ENCODE measurements at places on chromosomes 16 and 17.
A peak's percentile ranks its signal among the peaks of the same experiment; 100 is the strongest.

GRCh38 chr17:42647778-42648177, 11.3 kb upstream of the TUBG2 start:
- DNase-seq = no peak

DNA sequence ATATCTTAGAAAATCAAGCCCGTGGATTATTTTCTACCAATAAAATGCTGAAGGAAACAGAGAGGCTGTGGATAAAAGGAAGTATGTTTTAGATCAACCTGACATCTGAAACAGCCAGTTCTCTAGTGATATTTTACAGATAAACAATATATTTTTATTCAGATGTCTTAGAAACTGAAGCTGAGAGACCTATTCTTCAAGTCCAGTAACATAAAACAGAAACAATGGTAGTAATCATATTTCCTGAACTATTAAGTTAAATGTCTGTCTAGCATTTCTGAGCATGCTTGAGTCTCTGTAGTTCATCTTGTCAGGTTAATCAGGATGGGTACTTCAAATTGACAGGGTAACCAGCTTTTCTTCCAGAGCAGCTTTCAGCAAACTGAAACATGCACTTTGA, 449.6 kb upstream of the TOM1L1 start:
- DNase-seq = no peak

- DNase-seq = peak; percentile 60
These were observed 65.3 kb downstream of the METRNL start for GRCh38 chr17:83144421-83145357.

- no peak for DNase-seq
These were observed 33.1 kb upstream of the RPTOR start for GRCh38 chr17:80511222-80512180.

GRCh38 chr17:74547264-74547663, 1.3 kb upstream of the CD300C start:
- DNase-seq = no peak

GRCh38 chr16:8623634-8624033, 2.1 kb downstream of the METTL22 start:
- DNase-seq = peak; percentile 7

DNA sequence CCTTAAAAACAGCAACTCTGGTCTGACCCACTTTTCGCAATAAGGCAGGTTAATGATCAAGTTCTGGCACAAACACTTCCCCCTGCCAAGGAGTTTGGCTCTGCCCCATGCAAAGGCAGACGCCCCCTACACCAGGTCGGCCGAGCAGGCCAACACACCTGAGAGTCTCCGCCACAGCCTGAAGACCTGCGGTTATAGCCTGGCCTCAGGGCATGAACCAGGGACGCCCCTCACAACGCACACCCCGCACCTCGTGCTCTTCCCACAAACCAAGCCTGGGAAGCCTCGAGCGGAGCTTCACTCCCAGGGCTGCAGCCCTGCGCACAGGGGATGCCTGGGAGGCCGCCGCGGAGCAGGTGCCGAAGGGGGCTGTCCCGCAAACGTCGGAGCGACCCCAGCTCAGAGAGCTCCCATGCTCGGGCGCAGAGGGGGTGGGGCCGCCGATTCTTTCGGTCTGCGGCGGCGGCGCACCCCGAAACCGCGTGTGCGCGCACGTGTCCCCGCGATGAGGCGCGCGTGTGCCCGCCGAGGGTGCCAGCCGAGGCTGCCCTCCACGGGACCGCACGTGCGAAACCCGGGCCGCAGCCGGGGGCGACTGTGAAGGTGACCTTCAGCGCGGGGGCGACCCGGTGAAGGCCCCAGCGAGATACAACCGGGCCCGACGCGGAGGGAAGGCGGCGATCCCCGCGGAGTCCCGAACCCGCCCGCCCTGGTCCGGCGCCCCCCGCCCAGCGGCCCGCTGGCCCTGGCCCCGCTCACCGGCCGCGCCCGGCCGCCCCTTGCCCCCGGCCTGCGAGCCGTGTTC, 559 bp downstream of the CLUH start:
- no peak for DNase-seq

DNA sequence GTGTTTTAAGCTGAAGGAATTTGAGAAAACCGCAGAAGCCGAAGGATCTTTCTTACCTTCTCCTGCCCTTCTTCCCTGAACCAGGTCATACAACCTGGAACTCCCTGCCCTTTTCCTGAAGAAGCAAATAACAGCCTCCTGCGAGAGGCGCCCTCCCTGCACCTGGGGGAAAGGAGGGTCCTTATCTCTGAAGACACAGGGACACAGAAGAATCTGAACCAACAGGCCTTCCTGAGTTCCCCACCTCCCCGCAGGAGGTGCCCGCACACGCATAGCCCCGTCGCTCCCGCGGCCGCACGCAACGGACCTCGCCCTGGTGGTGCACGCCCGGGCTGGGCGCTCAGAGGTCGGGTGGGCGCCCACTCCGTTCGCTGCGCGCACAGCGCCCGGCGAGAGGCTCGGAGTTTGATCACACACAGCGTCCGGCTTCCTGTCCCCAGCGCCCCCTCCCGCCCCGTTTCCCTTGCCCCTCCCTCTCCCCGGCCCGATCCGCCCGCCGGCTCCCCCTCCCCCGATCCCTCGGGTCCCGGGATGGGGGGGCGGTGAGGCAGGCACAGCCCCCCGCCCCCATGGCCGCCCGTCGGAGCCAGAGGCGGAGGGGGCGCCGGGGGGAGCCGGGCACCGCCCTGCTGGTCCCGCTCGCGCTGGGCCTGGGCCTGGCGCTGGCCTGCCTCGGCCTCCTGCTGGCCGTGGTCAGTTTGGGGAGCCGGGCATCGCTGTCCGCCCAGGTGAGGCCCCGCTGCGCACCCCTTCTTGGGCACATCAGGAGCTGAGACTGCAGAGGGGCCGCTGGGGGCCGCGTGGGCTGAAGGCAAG, at the start of gene TNFSF12:
Gene TNFSF12, plus strand, starts transcription at position 474 of the 816 bp plus-strand sequence. Its CDS starts 96 bp downstream, at position 570.
- DNase-seq = no peak

- no peak for DNase-seq
These were observed 141.8 kb downstream of the CMIP start for GRCh38 chr16:81586417-81586816.

GRCh38 chr16:30358577-30358936, 3.4 kb upstream of the CD2BP2 start:
- no peak for DNase-seq

GRCh38 chr17:77375917-77376651, 235.3 kb downstream of the SEC14L1 start:
- DNase-seq = no peak

DNA sequence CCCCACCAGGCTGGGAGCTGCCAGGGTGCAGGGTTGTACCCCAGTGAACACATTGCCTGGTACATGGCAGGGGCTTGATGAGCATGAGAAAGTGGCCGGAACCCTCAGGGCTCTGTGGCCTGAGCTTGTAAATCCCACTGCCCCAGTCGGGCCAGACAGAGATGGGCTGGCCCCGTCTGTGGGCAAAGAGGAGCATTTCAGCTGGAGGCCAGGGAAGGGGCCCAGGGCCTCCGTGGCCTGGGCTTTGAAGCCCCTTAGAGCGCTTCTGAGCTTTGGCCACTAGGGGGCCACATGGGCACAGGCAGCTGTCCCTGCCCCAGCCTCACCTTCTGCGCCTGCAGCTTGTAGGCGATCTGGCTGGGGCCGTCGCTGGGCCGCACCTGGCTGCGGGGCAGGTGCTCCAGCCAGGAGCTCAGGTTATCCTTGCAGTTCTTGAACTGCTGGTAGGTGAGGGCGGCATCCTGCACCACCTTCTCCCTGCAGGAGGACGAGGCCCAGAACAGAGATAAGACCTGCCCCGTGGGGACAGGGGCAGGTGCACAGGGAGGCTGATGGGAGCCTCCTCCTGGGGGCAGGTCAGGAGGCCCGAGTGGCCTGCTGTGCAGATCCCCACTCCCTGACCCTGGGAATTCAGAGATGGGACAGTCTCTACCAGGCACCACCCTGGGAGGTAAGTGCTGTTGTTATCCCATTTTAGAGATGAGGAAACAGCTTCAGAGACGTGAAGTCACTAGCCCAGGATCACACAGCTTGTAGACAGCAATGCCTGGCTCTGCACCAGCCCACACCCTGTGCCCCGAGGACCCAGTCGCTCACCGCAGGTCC, 12.8 kb downstream of the EVPL start:
- peak; percentile 26 for DNase-seq

DNA sequence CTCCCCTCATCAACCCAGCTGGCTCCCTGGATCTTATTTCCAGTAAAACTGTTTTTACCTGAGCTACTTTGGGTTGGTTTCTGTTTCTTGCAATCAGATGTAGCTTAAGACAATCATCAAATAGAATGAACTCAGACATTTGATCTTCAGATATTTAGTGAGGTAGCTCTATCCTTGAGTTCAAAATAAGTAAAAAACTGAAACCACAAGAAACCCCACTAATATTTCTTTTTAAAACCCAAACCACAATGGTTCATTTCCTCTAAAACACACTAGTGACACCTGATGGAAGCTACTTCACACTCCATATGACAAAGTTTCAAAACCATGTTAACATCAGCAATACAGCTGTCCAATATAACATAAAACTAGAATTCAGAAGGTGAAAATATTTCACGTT, 37.8 kb downstream of the CACNG1 start:
- DNase-seq = no peak

DNA sequence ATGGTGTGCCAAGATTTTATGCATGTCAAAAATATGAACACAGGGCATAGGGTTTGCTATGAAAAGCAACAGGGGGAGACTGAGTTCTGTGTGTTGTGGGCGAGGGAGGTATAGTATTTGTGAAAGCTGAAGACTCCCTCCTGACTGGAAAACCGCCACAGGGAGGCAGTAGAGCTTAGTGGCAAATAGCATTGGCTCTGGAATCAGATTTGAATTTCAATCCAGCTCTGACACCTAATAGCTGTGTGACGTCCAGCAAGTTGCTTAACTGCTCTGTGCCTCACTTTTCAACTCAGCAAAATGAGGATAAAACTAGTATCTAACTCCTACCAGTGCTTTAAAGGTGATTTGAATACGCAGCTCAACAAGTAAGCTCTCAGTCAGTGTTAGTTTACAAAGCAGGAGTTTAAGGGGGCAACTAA, 22.0 kb downstream of the KPNA2 start:
- peak; percentile 27 for DNase-seq

- DNase-seq = no peak
These were observed 404.6 kb downstream of the MAF start for GRCh38 chr16:79195938-79196337.

DNA sequence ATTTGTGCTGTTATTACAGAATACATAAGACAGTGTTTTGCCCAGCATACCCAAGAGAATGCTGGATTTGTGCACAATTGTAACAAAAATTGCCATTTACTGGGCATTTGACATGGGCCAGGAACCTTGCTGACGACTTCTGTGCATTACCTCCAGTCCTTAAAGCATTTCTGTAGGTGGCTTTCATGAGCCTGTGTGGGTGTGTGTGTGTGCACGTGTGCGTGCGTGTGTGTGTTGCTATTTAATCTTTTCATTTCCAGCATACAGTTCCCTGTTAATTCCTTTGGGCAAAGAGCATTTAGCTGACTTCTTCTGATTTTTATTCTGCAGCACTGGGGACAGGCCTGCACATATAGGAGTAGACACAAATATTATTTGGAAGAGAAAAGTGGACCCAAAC, 134.4 kb downstream of the CYLD start:
- DNase-seq = no peak

- no peak for DNase-seq
These were observed 520.8 kb downstream of the HS3ST4 start for GRCh38 chr16:26212599-26212998.

DNA sequence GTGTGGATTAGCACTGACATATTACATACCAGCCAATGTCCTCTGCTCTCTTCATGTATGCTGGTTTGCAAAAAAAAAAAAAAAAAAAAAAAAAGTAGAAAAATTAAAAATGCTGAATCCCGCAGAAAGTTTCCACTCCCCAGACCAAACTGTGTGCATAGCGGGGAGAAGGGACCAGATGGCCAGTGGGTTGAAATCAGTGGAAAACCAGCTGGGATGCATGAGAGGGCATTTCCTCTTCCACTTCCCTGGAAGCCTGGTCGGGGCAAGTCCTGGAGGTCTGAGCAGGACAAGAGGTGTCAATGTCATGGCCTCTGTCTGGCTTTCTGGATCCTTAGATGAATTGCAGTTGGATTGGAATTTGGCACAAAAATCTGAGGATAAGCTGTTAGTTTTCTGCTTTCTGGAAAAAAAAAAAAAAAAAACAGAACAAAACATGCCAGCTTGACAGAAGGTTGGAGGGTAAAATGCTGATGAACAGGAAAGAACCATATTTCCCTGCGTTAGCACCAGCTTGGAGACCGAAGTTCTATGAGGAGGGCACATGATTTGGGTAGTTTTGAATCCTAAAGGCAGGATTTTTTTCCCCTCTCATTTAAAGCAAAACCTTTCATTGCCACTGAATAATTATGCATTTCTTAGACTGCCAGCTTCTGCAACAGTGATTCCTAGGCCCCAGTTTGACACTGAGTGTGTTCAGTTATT, 941.5 kb upstream of the EEF2KMT start:
- DNase-seq = no peak

GRCh38 chr16:2009791-2010510, at the start of gene ZNF598:
Gene ZNF598, minus strand, starts transcription at chr16:2009821.
- peak; percentile 82 for DNase-seq

DNA sequence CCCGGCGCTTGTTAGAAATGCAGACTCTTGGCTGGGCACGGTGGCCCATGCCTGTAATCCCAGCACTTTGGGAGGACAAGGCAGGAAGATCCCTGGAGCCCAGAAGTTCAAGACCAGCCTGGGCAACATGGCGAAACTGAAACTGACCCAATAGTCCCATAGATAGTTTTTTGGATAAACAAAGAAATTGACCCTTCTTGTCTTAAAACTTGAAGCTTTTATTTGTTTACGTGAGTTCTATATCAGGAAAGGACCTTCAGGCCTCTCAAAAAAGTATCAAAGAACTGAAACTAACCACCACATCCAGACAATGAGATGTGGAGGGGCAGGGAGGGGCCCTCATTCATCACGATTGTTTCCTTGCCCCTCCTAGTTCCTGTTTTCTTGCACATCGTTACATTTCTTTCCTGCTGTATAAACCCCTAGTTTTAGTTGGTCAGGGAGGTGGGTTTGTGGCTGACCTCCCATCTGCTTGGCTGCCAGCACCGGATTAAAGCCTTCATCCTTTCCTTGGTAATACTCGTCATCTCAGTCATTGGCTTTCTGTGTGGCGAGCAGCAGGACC, 29.9 kb upstream of the PRM1 start:
- DNase-seq = no peak

- DNase-seq = no peak
These were observed 15.5 kb upstream of the NAGLU start for GRCh38 chr17:42520540-42520951.

GRCh38 chr16:80283466-80284392, 257.1 kb upstream of the DYNLRB2 start:
- DNase-seq = no peak

- no peak for DNase-seq
These were observed 23.6 kb downstream of the CRISPLD2 start for GRCh38 chr16:84843149-84844048.

GRCh38 chr16:89033796-89034572, 57.0 kb upstream of the CBFA2T3 start:
- no peak for DNase-seq
